Dermis blood vessel endothelial cell (primary cell): ENCODE measurements at places on chromosomes 13 and 19. TPM values are rescaled to one million over a fixed set of nuclear protein-coding genes. Genes with fewer than 3 reads are reported as not detected.

Gene WDR87
- not detected in 2 replicates for total RNA-seq

Gene ANGPTL4
- total RNA-seq, result 4.3 and 8.7 TPM in 2 replicates

Gene SHISA7
- not detected in 2 replicates for total RNA-seq

Gene ZNF534
- not detected in 2 replicates for total RNA-seq

Gene KIR2DL3
- not detected in 2 replicates for total RNA-seq

Gene ERICH6B
- not detected in 2 replicates for total RNA-seq

Gene EPSTI1
- total RNA-seq, result 2.0 and 4.2 TPM in 2 replicates

Gene CCL25
- not detected in 2 replicates for total RNA-seq

Gene NCR1
- total RNA-seq, result not detected in 2 replicates

Gene NUP62
- total RNA-seq, result 28.4 and 47.0 TPM in 2 replicates

Gene GET3
- total RNA-seq, result 66.9 and 78.6 TPM in 2 replicates

Gene DPY19L3
- total RNA-seq, result 37.8 and 44.6 TPM in 2 replicates

Gene METTL21C
- total RNA-seq, result not detected in 2 replicates

Gene KLK12
- total RNA-seq, result not detected in 2 replicates

Gene VSTM1
- not detected in 2 replicates for total RNA-seq

Gene LHFPL6
- total RNA-seq, result 62.8 and 67.4 TPM in 2 replicates

Gene ZNF471
- 2.4 and 3.2 TPM in 2 replicates for total RNA-seq

Gene RGL3
- 2.1 and 4.3 TPM in 2 replicates for total RNA-seq

Gene KLHL1
- not detected in 2 replicates for total RNA-seq

Gene KCTD12
- total RNA-seq, result 395 and 538 TPM in 2 replicates

Gene CYP2A6
- not detected in 2 replicates for total RNA-seq
